NCI-H1092 (cell line): ENCODE measurements at places on chromosomes 16 and 17.

DNA sequence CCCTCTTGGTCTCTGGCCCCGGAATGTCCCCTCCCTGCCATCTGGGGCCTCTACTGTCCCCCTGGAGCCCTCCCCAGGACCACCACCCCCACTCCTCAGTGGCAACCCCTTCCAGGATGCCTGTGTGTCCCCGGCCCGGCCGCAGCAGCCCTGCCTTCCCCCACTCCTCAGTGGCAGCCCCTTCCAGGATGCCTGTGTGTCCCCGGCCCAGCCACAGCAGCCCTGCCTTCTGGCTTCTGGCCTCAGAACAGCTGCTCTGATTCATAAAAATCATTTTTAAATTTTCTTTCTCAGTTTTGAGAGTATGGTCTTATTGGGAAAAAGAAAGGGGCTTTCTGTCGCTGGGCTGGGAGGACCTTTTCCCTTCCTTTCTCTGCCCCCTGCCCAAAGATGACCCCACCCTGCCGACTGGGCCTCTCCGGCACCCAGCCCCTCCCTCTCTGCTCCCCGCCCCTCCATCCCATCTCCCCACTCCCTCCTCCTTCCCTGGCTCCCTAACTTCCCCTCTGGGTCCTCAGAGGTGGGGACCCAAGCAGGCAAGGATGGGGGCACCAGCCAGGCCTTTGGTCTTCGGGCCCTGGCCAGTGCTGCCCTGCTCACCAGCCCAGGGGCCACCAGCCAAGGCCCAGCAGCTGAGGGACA, 40.5 kb downstream of the BAHCC1 start:
- DNase-seq, result no peak

DNA sequence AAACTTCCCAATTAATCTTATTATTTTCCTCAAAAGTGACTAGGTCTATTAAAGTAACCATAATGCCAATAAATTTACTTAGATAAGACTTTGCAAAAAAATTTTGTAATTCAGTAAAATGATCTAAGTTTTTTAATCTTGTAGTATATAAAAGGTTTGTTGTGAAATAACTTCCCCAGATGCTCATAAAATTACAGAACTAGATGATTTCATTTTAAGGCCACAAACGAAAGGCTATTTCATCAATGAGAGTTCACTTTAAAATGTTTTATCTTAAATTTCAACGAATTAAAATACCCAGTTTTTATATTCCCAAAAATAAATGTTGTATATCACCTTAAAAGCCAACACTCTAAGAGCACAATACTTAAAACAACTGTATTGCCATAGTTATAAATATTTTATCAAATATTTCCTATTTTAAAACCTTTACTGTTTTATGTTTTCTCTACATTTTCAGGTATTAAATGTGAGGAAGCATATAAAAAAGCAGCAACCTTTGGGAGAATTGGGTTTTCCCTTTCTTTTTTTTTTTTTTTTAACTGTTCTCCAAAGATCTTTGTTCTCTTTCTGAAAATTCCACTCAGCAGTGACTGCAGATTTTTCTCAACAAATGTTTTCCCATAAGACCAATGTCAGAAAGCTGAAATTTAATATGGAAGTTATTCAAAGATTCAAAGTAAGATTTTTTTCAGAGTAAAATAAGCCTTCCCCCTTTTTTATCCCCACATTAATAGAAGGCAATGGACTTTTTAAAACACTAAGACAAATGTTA, 169.9 kb downstream of the CYB561 start:
- DNase-seq, result no peak

- DNase-seq, result no peak
Measured at GRCh38 chr17:44879376-44879775, 19.9 kb downstream of the EFTUD2 start.

DNA sequence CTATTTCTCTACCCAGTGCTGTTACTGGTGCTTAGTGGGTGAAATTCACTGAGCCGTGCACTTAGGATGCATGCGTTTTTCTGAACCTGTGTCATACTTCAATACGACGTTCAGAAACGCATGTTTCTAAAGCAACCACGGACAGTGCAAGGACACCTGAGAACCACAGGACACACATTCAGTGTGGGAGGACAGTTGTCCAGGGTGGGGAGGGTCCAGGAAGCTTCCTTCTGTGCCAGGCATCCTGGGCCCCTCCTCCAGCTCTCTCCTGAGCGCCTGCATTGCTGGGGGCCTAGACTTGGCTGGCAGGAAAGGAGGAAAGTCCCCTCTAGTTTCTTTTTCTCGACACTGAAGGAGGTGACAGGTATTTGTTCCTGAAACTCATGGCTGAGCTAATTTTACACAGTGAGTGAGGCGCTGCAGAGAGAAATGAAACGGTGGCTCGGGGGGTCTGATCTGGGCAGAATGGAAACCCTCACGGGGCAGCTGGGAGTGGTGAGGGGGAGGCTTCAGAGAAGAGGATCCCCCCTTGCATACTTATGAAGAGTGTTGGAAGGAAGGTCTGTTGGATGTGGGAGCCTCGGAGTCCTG, 89.9 kb downstream of the IRF8 start:
- DNase-seq, result no peak

DNA sequence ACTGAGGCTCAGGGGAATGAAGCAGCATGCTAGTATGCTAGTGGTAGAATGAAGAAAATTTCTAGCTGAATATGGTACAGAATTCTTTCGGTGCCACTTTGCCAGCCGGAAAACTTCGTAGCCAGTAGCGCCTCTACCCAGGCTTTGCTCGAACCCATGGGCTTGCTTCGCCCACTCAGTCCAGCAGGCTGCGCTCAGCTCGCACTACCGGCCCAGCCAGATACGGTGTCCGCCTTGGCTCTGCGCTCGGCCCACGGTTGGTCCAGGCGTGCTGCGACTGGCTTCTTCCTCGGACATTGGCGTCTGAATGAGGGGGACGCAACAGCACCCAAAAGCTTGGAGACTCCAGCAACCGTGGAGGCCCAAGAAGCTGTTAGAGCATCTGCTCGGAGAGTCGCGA, 372.5 kb upstream of the CDH8 start:
- no peak for DNase-seq

DNA sequence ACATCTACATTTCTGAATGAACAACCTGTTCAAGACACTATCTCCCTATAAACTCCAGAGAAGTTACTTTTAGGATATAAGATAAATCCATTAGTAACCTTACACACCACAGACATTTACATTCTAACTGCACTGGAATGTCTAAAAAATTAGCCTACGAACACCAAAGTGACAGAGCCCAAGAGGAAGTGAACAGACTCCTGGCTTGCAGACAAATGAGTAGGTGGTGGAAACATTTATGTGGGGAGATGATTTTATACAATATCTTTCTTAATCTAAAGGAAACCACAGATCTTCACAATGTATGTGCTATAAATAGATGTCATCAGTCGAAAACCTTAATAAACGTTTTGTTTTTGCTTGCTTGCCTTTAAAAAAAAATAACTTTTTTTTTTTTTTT, 18.8 kb downstream of the ZNF652 start:
- no peak for DNase-seq

- no peak for DNase-seq
Measured at GRCh38 chr16:12214509-12214908, 238.0 kb downstream of the SNX29 start.

DNA sequence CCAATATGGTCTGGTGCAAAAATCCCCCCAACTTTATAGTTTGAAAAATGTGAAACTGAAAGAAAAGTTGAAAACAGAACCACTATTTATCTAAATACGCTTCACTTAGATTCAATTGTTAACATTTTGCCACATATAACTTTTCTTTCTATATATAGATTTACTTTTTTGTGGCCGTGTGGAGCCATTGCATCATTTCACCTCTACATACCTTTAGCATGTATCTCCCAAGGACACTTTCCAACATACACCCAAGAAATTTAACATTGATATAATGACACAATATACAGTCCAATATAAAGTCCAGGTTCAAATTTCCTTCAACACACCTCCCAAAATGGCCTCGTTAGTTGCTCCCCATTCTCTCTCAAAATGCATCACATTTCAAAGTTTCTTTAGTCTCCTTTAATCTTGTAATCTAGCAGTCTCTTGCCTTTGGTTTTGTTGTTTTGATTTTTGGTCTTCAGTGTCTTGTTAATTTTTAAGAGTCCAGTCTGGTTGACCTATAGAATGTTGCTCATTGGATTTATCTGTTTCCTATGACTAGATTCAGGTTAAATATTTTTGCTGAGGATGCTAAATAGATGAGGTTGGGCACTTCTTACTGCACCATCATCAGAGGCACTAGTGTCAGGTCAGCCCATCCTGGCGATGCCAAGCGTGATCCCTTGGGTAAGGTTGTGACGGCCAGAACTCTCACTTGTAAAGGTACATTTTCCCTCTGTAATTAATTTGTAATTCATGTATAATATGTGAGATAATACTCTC, 64.3 kb upstream of the BCAR1 start:
- DNase-seq, result no peak

- no peak for DNase-seq
Measured at GRCh38 chr17:77894126-77894956, 64.2 kb upstream of the TNRC6C start.

DNA sequence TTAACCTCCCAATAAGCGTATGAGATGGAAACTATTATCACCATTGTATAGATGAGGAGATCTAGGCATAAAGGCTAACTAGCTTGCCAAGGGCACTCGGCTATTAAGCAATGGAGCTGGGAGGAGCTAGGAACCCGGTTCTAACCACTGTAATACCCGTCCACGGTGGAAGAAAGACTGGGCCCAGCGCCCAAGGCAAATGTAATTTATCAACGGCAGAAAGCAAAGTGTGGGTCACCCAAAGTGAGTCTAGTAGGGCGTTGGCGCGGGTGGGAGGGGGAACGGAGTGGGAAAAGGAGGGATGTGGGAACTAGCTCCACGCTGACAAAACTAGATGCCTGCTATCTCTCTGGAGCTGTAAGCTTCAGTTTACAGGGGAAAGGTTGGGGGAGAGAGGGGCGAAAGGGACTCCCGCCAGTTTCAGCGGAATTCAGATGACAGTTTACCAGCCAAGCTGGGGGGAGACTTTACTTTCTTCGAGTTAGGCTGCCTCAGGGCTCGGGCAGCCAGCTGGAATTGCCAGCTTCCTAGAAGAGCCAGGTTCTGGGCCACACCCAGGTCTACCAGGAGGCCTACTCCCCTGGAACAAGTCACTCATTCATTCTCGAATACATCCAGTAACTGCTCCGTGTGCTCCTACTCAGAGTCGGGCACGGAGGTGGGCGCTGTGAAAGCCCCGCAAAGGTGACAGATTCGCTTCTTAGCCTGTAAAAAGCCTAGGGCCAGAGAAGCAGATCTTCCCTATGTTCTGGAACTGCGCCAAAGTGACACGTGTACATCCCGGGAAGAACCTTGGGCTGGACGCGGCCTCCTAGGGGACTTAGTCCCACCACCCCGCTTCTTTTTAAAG, 837 bp downstream of the LRRC59 start:
- no peak for DNase-seq

DNA sequence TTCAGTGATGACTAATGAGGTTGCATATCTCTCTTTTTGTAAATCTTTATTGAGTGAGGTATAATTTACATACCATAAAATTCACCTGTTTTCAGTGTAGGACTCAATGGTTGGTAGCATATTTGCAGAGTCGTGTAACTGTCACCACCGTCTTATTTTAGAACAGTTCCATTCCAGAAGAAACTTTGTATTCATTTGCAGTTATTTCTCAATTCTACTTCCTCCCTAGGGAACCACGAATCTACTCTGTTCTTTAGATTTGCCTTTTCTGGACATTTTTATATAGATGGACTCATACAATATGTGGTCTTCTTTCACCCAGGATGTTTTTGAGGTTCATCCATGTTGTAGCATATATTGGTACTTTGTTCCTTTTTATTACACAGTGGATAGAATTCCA, 3.7 kb downstream of the FTO start:
- no peak for DNase-seq

- DNase-seq, result no peak
Measured at GRCh38 chr17:72397223-72397667, 276.4 kb downstream of the SOX9 start.

- DNase-seq, result no peak
Measured at GRCh38 chr17:10116267-10116666, 82.1 kb downstream of the GAS7 start.

GRCh38 chr17:78613416-78613815, 36.2 kb upstream of the DNAH17 start:
- no peak for DNase-seq

DNA sequence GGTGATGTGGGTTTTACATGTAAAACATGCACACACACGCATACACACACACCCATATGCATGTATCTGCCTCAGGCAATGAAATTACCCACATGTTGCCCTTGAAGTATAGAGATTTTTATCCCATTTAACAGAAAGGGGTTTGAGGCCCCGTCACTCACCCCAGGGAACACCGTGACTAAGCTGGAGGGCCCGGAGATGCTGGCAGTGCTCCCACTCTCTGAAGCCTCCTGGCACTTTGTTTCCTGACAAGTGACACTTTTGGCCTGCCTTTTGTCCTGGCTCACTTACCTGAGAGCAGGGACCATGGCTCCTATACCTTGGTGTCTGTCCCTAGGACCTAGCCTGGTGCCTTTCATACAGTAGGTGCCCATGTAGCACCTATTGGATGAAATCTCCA, 50.0 kb upstream of the TNRC6C start:
- no peak for DNase-seq

DNA sequence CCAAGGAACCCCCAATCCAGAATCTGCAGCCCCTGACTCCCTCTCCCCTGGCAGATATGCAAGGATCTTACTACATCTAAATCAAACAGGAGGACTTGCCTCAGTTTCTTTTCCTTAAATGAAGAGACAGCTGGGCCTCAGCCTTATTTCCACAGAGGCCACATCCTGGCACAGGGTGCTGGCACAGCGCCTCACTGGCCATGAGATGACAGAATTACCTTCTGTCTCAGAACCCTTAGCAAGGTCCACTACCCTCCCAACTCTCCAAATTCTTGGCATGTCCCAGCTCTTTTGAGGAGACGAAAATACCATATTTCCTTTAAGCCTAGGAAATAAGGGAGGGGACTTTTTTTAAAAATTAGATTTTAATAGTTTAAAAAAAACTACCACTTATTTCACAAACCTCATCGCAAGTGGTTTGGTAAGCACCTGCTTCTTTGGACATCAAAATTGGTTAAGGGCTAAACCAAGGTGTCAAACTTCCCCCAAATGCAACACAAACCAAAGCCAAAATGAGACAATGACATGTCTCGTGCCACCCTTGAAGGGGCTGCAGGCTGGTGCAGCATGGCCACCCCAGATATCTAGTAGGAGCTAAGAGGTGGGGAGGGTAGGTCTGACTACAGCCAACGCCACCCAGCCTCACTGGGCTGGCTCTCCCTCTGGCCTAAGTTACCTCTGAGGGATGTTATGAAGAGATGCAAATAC, 25.3 kb downstream of the FAM117A start:
- DNase-seq, result no peak

- DNase-seq, result no peak
Measured at GRCh38 chr17:2996810-2997670, 66.4 kb downstream of the OR1D5 start.

GRCh38 chr17:44776628-44777393, 18.0 kb downstream of the ADAM11 start:
- no peak for DNase-seq

DNA sequence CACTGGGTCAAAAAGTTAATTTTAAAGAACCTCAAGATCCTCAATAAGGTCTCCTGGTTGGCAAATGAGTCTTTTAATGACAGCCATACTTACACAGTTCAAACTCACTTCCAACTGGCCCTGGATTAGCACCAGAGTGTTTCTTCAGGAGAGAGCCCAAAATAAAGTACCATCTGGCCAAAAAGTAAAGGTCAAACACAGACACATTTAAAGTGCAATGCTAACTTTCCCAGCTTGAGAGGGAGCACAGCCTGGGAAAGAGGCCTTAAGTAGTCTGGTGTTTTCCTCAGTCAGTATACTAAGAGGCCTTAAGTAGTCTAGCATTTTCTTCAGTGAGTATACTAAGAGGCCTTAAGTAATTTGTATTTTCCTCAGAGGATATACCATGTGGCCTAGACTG, 46.6 kb upstream of the ERN1 start:
- DNase-seq, result no peak
